ENCODE measurements at places on chromosomes 5 and 9. TPM values are rescaled to one million over a fixed set of nuclear protein-coding genes. Genes with fewer than 3 reads are reported as not detected.
A peak's percentile ranks its signal among the peaks of the same experiment; 100 is the strongest.

SPINK6 gene
- not detected for total RNA-seq

RNF20 gene
- total RNA-seq, result 51.3 TPM

LURAP1L gene
- total RNA-seq, result 5.3 TPM

FOXI1 gene
- not detected for total RNA-seq

TBC1D2 gene
- 1.8 TPM for total RNA-seq

TXNDC8 gene
- total RNA-seq, result not detected

IFNE gene
- not detected for total RNA-seq

TMEM252 gene
- 1.5 TPM for total RNA-seq

CCNI2 gene
- not detected for total RNA-seq

GRCh38 chr9:69900406-69900805 lies 79.8 kb downstream of the CFAP95 start:
- DNase-seq, result no peak
- no peak overlapping the region for H3K27ac ChIP-seq
- H3K4me3 ChIP-seq, result no peak overlapping the region

GRCh38 chr5:17228821-17229291 lies 11.4 kb downstream of the BASP1 start:
- H3K27me3 ChIP-seq, result no peaks in the 10 kb centered on the region
- no peak for DNase-seq
- H3K27ac ChIP-seq, result no peak overlapping the region
- no peaks in the 10 kb centered on the region for H3K4me1 ChIP-seq

GRCh38 chr5:160835818-160836528 lies 16.0 kb downstream of the ATP10B start:
- H3K36me3 ChIP-seq, result no peaks in the 10 kb centered on the region
- no peak overlapping the region for H3K27ac ChIP-seq
- no peaks in the 10 kb centered on the region for H3K4me1 ChIP-seq
- H3K4me3 ChIP-seq, result no peak overlapping the region

- no peak overlapping the region for H3K27ac ChIP-seq
- DNase-seq, result no peak
- no peak overlapping the region for H3K4me3 ChIP-seq
- H3K27me3 ChIP-seq, result no peaks in the 10 kb centered on the region
- H3K36me3 ChIP-seq, result no peaks in the 10 kb centered on the region
These were observed 154.8 kb upstream of the KLF9 start for GRCh38 chr9:70569070-70569772.

DNA sequence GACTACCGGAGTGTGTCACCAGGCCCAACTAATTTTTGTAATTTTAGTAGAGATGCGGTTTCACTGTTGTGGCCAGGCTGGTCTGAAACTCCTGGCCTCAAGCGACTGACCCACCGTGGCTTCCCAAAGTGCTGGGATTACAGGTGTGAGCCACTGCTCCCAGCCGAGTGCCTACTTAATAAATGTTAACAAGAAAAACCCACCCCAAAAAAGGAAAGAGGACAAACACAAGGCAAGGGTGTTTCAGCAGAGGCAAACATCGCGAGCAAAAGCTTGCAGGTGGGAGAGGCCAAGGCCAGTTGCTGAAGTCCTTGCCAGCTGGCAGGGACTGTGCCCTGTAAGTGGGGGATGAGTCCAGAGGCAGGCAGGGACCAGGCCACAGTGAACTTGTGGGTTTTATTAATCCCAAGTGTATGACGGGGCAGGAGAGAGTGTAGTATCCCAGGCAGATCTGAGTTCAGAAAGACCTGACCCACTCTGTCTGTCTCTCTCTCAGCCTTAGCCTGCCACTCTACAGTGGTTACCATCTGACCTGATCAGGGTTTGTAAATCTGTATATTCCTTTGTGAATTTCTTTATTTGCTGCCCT lies 6.4 kb upstream of the FPGS start:
- no peak overlapping the region for H3K27ac ChIP-seq
- DNase-seq, result no peak
- no peak overlapping the region for H3K4me3 ChIP-seq
- no peaks in the 10 kb centered on the region for H3K27me3 ChIP-seq

DNA sequence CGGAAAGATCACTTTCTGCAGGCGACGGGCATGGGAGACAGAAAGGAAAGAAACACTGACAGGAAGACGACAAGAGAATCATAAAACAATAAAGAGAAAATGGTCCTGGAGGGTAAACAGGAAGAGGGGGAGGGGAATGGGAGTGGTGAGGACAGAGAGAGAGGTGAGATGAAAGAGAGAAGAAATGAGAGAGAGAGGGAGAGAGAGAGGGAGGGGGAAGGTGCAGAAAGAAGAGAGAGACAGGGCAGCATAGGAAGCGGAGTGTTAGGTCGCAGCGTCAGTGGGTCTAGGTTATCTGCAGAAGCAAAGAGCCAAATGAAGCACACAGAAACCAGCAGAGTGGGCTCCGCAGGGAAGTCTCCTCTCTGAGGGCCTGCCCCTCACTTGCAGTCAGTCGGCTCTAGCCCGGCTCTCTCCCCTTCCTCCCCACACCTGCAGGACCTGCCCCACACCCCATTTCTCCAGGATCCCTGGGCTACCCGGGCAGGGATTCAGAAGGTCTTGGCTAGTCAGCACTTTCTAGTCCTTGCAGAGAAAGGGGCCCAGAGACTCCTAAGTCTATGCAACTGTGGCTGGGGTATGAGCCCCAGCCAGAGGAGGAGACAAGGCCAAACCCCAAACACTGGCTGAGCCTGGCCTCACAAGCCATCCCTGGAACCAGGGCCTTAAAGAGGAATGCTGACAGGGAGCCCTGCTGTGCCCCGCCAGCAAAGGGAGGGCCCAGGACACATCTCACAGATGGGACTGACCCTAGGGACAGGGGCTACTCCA lies 29.7 kb upstream of the MEIKIN start:
- H3K4me1 ChIP-seq, result no peaks in the 10 kb centered on the region
- no peak for DNase-seq
- H3K27me3 ChIP-seq, result no peaks in the 10 kb centered on the region
- no peak overlapping the region for H3K4me3 ChIP-seq
- H3K36me3 ChIP-seq, result no peaks in the 10 kb centered on the region

DNA sequence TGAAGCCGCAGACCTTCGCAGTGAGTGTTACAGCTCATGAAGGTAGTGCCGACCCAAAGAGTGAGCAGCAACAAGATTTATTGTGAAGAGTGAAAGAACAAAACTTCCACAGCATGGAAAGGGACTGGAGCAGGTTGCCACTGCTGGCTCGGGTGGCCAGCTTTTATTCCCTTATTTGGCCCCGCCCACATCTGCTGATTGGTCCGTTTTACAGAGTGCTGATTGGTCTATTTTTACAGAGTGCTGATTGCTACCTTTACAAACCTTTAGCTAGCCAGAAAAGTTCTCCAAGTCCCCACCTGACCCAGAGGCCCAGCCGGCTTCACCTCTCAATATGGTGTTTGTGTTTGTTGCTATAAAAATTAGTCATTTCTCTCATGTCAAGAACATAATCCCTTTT lies 49.7 kb downstream of the RECK start:
- DNase-seq, result no peak
- peaks cover 2% of the 10 kb centered on the region for H3K4me1 ChIP-seq
- no peak overlapping the region for H3K4me3 ChIP-seq
- H3K27me3 ChIP-seq, result no peaks in the 10 kb centered on the region
- no peak overlapping the region for H3K27ac ChIP-seq
- no peaks in the 10 kb centered on the region for H3K36me3 ChIP-seq

GRCh38 chr9:95078511-95078910 lies 239.0 kb downstream of the FANCC start:
- DNase-seq, result no peak
- peaks cover 77% of the 10 kb centered on the region for H3K36me3 ChIP-seq
- H3K4me3 ChIP-seq, result no peak overlapping the region
- H3K4me1 ChIP-seq, result peaks cover 2% of the 10 kb centered on the region
- no peak overlapping the region for H3K27ac ChIP-seq

DNA sequence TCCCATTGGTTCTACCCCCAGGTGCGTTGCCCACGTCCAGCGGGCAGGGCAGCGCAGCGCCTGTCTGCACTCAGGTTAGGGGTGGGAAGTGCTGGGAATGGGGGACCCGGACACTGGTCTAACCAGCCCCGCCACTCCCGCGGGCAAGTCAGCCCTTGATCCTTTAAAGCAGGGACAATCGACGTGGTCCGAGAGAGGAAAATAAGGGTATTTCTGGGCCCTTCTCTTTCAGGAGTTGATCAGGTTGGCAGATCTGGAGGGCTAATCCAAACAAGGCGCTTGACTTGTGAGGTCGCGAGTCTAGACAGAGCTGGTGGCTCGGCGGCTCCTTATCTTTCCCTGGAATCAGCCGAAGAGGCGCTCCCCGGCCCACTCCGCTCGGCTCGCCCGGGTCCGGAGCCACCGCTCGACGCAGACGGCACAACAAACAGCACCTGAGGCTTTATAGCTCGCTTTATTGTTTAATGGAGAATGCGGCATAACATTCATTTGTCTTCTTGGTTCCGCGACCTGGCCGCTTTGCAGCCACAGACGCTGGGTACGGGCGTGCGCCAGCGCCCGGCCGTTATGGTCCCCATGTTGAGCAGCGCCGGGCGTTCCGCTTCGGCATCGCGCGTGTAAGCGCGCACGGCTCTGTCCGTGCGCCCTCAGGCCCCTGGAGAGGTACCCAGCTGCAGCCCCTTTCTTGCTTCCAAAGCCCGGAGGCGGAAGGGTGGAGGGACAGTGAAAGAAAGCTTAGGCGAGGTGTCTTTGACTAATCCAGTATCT lies 15.8 kb downstream of the ISL1 start:
- no peak overlapping the region for H3K4me3 ChIP-seq
- no peak overlapping the region for H3K27ac ChIP-seq
- no peaks in the 10 kb centered on the region for H3K27me3 ChIP-seq
- H3K36me3 ChIP-seq, result no peaks in the 10 kb centered on the region

- H3K27ac ChIP-seq, result no peak overlapping the region
- no peaks in the 10 kb centered on the region for H3K4me1 ChIP-seq
- no peaks in the 10 kb centered on the region for H3K36me3 ChIP-seq
- H3K4me3 ChIP-seq, result no peak overlapping the region
These were observed 325.2 kb upstream of the RPS23 start for GRCh38 chr5:82603033-82603987.

DNA sequence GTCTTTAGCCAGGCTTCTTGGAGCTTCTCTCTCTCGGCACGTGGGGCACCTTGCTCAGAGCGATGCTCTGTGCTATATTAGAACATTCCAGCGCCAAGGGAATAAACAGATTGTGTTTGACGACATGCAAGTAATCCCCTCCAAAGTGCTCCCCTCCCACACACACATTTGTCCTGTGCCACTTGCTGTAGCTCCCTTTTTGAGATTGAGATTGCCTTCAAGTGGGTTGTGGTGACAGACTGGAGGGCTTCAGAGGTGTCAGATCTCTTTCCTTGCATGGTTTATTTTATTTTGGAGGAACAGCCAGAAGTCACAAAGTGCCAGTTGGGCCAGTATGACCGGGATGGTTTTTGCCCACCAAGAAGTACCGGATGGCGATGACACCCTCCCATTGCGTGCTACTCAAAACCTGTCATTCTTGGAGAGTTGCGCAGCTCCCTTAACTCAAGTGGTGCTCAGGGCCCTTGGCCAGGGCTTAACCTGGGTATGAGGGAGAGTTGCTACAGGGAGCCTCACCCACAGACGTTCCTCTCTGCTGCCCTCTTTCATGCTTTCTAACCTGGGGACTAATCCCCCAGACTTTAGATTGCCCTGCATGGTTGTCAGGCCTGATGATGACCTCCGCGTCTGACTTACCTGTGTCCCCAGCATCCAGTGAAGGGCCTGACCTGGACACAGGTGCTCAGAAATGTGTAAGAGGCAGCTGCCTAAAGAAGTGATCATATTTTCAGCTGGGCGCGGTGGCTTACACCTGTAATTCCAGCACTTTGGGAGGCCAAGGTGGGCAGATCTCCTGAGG lies 18.8 kb upstream of the RPL26L1 start:
- no peak overlapping the region for H3K4me3 ChIP-seq
- no peaks in the 10 kb centered on the region for H3K27me3 ChIP-seq
- H3K27ac ChIP-seq, result peak overlapping the region; percentile 51
- DNase-seq, result no peak

DNA sequence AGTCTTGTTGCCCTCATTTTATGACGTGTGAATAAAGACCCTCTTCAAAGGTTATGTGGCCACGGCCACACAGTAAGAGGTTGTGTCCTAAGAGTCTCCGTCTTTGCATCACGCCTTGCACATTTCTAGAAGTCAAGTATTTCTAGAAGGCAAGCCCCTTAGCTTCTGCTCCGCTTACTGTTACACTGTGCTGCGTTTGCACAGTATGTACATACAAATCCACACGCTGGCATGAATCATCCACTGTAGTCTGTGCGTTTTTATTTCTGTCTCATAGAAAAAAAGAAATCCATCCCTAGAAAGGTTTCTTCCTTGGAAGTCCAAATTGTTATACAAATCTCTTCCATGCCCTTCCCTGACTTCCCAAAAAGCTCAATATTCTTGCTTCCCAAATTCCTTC lies 21.4 kb upstream of the ICE1 start:
- H3K27me3 ChIP-seq, result no peaks in the 10 kb centered on the region
- no peaks in the 10 kb centered on the region for H3K4me1 ChIP-seq
- H3K27ac ChIP-seq, result no peak overlapping the region
- H3K36me3 ChIP-seq, result no peaks in the 10 kb centered on the region

DNA sequence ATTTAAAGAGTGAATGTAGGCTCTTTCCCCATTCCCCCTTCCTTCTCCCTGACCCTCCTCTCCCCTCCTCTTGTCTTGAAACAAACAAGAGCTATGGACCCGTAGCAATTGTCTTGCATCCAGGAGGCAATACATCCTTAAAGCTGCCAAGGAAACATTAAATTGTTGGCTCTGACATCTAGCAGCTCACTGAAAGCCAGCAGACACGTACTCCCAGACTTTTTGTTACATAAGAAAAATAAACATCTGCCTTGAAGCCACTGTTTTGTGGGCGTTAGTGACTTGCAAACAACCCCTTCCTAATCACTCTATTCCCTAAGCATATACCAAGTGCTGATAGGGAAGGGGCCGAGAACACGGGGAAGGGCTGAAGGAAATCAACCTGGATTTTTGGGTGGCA lies 8.6 kb downstream of the SLC45A2 start:
- no peaks in the 10 kb centered on the region for H3K36me3 ChIP-seq
- H3K4me1 ChIP-seq, result no peaks in the 10 kb centered on the region
- no peak overlapping the region for H3K4me3 ChIP-seq
- DNase-seq, result no peak

DNA sequence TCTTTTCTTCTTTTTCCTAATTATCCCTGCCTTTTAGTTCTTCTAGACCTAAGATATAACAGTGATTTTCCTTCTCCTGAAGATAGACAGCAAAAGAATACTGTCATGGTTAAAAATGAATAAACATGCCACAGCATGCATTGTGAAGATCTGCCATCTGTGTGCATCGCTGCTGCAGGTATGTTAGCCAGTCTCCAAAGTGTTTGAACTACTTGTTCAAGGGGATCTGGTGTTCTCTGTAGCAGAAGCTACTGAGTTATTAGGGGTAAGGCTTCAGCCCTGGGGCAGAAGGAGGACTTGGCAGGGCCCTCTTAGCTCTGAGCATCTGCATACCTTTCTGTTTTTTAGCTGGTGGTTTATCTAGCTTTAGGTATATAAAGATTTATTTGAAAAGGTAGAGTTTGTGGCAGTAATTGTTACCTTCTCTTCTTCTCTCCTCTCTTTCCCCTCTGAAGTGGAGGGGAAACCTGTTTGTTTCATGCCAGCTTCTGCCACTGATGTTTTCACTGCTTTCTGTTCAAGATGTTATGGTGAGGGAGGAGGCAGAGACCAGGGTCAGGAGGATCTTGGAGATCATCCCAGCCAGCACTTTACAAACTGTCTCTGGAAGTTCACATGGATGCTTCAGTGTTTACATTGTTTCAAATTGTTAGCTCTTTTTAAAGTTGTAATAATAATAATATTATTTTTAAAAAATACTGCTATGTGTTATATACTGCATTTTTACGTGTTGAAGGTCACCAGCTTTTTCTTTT lies 25.2 kb downstream of the GALNT10 start:
- H3K4me1 ChIP-seq, result no peaks in the 10 kb centered on the region
- H3K27me3 ChIP-seq, result no peaks in the 10 kb centered on the region
- no peak for DNase-seq
- no peak overlapping the region for H3K27ac ChIP-seq
